ENCODE measurements at places on chromosomes 4 and X.

GRCh38 chr4:98619180-98619579 is 39.2 kb downstream of the TSPAN5 start:
- H3K4me1 ChIP-seq: peaks cover 49% of the 10 kb centered on the region
- H3K27ac ChIP-seq: no peak overlapping the region
- H3K4me3 ChIP-seq: no peak overlapping the region

DNA sequence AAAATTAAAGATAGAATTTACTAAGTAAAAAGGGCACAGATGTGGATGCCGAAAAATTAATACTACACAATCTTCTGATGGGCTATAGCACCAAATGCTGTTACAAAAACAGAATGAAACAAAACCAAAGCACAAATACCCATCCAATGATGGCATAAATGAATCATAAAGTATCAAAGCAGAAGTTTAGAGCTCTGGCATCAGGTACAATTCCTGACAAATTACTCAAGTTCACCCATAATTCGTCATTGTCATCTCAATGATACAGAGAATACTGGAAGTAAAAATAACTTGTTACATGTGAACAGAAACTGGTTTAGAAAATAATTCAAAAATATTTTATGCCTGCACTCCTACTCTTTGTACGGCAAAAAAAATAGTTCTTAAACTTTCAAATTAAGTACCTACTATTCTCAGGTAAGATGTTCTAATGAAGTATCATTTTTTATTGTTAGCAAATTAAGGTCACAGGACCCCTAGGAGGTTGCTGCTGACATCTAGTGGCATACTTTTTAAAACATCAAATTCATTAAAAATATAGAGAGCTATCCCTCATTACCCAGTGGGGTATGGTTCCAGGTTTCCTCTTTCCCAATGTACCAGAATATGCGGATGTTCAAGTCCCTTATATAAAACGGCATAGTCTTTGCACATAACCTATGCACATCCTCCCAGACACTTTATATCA is 126.1 kb downstream of the INPP4B start:
- H3K36me3 ChIP-seq: peaks cover 2% of the 10 kb centered on the region
- no peak for DNase-seq
- no peaks in the 10 kb centered on the region for H3K27me3 ChIP-seq
- no peak overlapping the region for H3K4me3 ChIP-seq
- H3K27ac ChIP-seq: no peak overlapping the region

GRCh38 chr4:8710946-8711345 is 118.4 kb downstream of the CPZ start:
- H3K4me3 ChIP-seq: no peak overlapping the region
- H3K27me3 ChIP-seq: peaks cover 12% of the 10 kb centered on the region
- DNase-seq: no peak
- no peaks in the 10 kb centered on the region for H3K36me3 ChIP-seq

DNA sequence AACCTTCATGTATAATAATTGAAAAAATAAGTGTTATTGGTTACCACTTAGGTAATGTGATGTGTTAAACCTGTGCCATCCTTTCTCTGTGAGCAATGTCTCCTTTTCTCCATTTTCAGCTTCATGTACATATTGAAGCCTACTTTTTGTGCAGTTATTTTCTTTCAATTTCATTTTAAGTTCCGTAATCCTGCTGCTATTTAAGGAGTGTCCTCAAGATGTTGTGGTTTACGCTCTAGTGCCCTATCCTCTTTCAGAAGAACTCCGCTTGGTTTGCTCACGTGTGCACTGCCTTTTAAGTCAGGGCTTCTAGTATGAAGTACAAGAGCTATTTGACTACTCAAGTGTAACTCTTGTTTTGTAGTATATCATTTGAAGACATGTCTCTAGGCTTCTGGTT is 2253.2 kb upstream of the TENM3 start:
- H3K27ac ChIP-seq: no peak overlapping the region
- no peaks in the 10 kb centered on the region for H3K36me3 ChIP-seq
- H3K27me3 ChIP-seq: no peaks in the 10 kb centered on the region

GRCh38 chr4:88442689-88443191 is 14.2 kb upstream of the HERC5 start:
- DNase-seq: no peak
- H3K4me1 ChIP-seq: no peaks in the 10 kb centered on the region
- no peak overlapping the region for H3K27ac ChIP-seq
- peaks cover 5% of the 10 kb centered on the region for H3K36me3 ChIP-seq
- no peaks in the 10 kb centered on the region for H3K27me3 ChIP-seq

DNA sequence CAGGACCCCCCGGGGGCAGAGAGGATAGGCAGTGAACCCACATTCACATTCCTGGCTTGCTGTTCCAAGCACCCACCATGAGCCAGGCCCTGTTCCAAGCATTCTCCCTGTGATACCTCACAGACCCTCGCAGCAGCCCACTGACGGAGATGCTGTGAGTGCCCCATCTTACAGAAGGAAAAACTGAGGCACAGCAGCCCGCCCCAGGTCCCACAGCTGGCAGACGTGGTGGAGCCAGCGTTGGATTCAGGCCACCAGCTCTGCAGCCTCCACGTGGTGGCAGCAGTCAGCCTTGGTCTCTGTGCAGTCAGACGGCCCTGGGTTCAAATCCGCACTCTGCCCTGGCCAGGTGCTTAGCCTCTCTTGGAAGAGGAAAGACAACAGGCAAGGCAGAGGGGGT is 16.8 kb downstream of the MAN2B2 start:
- no peak for DNase-seq
- no peak overlapping the region for H3K4me3 ChIP-seq
- H3K36me3 ChIP-seq: peaks cover 30% of the 10 kb centered on the region
- no peaks in the 10 kb centered on the region for H3K27me3 ChIP-seq
- no peak overlapping the region for H3K27ac ChIP-seq
- H3K4me1 ChIP-seq: no peaks in the 10 kb centered on the region

- no peaks in the 10 kb centered on the region for H3K36me3 ChIP-seq
- no peak overlapping the region for H3K4me3 ChIP-seq
- no peaks in the 10 kb centered on the region for H3K27me3 ChIP-seq
- no peak overlapping the region for H3K27ac ChIP-seq
- DNase-seq: no peak
Observed at GRCh38 chr4:53956053-53956452, 108.4 kb downstream of the CHIC2 start.

DNA sequence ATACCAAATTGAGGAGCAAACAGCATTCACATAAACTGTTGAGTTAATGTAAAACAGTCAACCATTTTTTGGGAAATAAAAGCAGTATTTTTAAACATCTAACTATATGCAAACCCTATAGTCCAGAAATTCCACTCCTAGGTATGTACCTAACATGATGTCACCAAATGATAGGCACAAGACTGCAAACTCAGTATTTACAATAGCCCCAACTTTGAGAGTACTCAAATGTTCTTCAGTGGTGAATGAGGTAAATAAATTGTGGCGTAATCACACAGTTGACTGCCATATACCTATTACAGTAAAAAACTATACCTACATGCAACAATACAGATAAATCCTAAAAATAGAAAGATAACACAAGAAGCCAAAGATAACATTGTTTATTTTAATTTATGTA is 1243.8 kb upstream of the ADGRL3 start:
- peaks cover 2% of the 10 kb centered on the region for H3K36me3 ChIP-seq
- H3K4me3 ChIP-seq: no peak overlapping the region
- H3K27me3 ChIP-seq: no peaks in the 10 kb centered on the region
- no peak overlapping the region for H3K27ac ChIP-seq
- DNase-seq: no peak

GRCh38 chr4:169791527-169792156 is 33.9 kb upstream of the HPF1 start:
- DNase-seq: no peak
- H3K4me3 ChIP-seq: no peak overlapping the region
- H3K4me1 ChIP-seq: peaks cover 8% of the 10 kb centered on the region

- H3K27ac ChIP-seq: no peak within 1 kb of the TSS
- no peak for DNase-seq
- no peaks in the 10 kb centered on the region for H3K4me1 ChIP-seq
- peaks cover 2% of the 10 kb centered on the region for H3K36me3 ChIP-seq
- H3K27me3 ChIP-seq: peaks cover 32% of the 10 kb centered on the region
Observed at GRCh38 chr4:143700416-143701352, at the start of gene FREM3. Gene FREM3, minus strand, starts transcription at chr4:143700675. Its CDS starts 0 bp downstream, at chr4:143700675.

DNA sequence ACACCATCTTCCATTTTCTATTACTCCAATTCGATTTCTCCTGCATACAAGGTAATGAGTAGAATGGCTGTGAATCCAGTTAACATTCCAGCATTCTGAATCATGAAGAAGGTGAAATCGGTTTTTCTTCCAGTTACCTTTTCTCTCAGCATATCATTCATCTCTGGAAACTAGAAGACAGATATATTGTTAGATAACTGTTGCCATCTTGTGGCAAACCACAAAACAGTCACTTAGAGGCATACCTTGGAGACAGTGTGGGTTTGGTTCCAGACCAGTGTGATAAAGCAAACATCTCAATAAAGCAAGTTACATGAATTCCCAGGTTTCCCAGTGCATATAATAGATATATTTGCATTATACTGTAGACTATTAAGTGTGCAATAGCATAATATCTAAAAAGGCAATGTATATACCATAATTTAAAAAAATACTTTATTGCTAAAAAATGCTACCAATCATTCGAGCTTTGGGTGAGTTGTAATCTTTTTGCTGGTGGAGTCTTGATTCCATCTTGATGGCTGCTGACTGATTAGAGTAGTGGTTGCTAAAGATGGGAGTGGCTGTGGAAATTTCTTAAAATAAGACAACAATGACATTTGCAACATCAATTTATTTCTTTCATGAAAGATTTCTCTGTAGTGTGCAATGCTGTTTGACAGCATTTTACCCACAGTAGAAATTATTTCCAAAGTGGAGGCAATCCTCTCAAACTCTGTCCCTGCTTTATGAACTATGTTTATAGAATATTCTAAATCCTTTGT is 82.1 kb downstream of the SLC39A8 start:
- H3K27ac ChIP-seq: no peak overlapping the region
- no peak overlapping the region for H3K4me3 ChIP-seq
- peaks cover 5% of the 10 kb centered on the region for H3K4me1 ChIP-seq
- DNase-seq: no peak
- H3K36me3 ChIP-seq: peaks cover 1% of the 10 kb centered on the region

DNA sequence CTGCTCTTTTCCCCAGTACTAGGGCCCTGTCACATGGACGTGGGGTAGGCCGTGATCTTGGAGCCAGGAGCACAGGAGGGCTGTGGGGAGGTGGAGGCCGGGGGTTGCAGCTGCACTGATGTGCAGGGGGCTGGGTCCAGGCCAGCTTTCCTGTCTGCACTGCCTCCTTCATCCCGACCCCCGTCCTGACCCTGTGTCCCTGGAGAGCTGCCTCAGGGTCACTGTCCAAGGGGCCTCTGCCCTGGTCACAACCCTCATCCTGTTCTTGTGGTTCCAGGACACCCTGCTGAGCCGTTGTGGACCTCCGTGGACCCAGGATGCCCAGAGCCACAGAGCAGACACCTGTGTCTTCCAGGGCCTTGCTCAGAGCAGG is 91.7 kb upstream of the ADRA2C start:
- H3K4me3 ChIP-seq: no peak overlapping the region
- peaks cover 48% of the 10 kb centered on the region for H3K27me3 ChIP-seq
- no peak for DNase-seq
- H3K27ac ChIP-seq: no peak overlapping the region

DNA sequence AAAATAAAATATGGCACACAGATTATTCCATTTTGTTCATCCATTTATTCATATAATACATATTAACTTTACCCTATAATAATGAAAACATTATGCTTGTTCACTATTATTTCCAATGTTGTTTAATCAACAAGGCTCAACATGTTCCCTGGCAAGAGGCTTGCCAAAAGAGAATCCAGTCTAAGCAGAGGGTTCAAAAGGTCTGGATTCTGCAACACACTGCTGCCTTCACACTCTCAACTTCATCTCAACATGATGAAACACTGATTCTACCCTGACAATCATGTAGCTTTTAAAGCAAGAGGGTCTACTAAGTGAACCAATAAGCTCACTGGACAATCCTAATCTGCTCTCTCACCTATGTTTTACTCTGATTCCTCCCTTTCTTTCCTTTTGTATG is 101.1 kb downstream of the MID1 start:
- H3K36me3 ChIP-seq: no peaks in the 10 kb centered on the region
- no peak for DNase-seq
- no peaks in the 10 kb centered on the region for H3K4me1 ChIP-seq
- no peak overlapping the region for H3K27ac ChIP-seq
- H3K4me3 ChIP-seq: no peak overlapping the region
- no peaks in the 10 kb centered on the region for H3K27me3 ChIP-seq

- H3K4me1 ChIP-seq: peaks cover 35% of the 10 kb centered on the region
- peaks cover 3% of the 10 kb centered on the region for H3K36me3 ChIP-seq
- no peak for DNase-seq
- H3K27ac ChIP-seq: peak overlapping the region; percentile 10
- H3K4me3 ChIP-seq: no peak overlapping the region
Observed at GRCh38 chr4:717601-718320, 12.1 kb downstream of the PCGF3 start.

DNA sequence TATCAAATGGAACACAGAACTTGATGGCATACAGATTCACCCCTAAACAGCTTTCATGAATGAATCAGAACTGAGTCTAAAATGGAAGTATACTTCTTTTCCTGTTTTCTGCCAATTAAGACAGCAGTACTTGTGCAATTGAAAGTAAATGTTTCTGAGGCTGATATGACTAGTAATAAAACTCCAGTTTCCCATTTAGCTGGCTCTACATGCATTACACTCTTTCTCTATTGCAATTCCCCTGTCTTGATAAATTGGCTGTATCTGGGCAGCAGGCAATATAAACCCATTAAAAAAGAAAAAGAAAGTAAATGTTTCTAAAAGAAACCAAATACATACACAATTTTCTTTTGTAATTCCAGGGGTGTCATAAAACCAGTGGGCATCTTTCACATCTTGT is 4.6 kb downstream of the NOA1 start:
- H3K4me3 ChIP-seq: no peak overlapping the region
- H3K4me1 ChIP-seq: peaks cover 27% of the 10 kb centered on the region
- no peak for DNase-seq
- no peaks in the 10 kb centered on the region for H3K27me3 ChIP-seq
- no peak overlapping the region for H3K27ac ChIP-seq

GRCh38 chr4:178255172-178255571 is 812.9 kb upstream of the AGA start:
- no peaks in the 10 kb centered on the region for H3K36me3 ChIP-seq
- no peak for DNase-seq
- H3K4me1 ChIP-seq: no peaks in the 10 kb centered on the region
- H3K27ac ChIP-seq: no peak overlapping the region
- H3K27me3 ChIP-seq: no peaks in the 10 kb centered on the region
- no peak overlapping the region for H3K4me3 ChIP-seq

DNA sequence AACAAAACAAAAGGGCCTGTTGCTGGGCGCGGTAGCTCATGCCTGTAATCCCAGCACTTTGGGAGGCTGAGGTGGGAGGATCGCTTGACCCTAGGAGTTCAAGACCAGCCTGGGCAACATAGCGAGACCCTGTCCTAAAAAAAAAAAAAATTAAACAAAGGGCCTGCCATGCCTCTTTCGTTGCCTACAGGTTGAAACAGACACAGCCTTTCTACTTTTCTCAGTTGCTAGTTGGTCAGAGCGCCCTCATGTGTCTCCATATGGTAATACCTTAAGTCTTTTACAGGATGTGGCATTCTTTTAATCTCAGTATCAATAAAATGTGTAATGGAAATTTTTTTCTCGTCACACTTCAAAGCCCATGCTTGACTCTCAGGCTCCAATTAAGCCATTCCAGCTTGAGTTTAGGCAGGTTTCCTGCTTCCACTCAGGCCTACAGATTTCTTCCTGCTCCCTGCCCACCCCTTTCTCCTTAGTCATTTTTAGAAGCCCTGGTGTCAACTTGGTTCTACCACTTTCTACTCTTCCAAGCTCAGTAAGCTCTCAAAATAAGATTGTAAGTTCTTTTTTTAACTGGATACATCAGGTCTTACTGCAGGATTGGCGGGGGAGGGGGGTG is 4.6 kb upstream of the SOWAHD start:
- peak overlapping the region; percentile 20 for H3K4me3 ChIP-seq
- peak; percentile 32 for DNase-seq
- H3K4me1 ChIP-seq: peaks cover 32% of the 10 kb centered on the region
